ENCODE measurements at places on chromosomes 3 and 15. TPM values are rescaled to one million over a fixed set of nuclear protein-coding genes. Genes with fewer than 3 reads are reported as not detected.

CKMT1A gene
- total RNA-seq = 2.7 TPM

PATL2 gene
- total RNA-seq = 0.07 TPM

GOLGA8T gene
- 1.3 TPM for total RNA-seq

ROPN1B gene
- total RNA-seq = not detected

CNTN4 gene
- not detected for total RNA-seq

TMEM207 gene
- total RNA-seq = not detected

PLA2G4D gene
- total RNA-seq = not detected

LRRC31 gene
- total RNA-seq = not detected

Data from A549 treated with RU486 at 1 μM for 4 hours (cell line).